HT1080 (cell line): ENCODE measurements at places on chromosomes 1 and 21.
A peak's percentile ranks its signal among the peaks of the same experiment; 100 is the strongest.

- DNase-seq, result no peak
Measured at GRCh38 chr1:231417513-231417912, 4.6 kb downstream of the EGLN1 start.

- DNase-seq, result no peak
Measured at GRCh38 chr1:6269720-6270400, 9.0 kb upstream of the GPR153 start.

- peak; percentile 30 for DNase-seq
Measured at GRCh38 chr1:216310776-216311175, 112.5 kb downstream of the USH2A start.

DNA sequence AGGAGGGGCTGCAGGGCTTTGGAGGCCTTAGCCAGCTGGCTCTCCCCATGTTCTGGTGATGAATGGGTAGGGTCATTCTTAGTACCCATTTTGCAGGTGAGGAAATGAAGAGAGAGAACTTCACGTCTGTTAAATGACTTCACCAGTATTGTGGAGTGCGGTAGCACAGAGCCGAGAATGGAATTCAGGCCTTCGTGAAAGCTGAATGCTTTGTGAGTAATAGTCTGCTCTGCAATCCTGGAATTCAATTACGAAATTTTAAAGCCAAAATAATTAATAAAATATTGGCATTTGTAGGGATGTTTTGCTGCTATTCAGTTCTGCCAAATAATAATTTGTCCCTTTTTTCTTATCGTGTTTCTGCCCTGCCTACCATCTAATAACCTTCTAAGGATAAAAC is 197.7 kb downstream of the GREM2 start:
- no peak for DNase-seq

DNA sequence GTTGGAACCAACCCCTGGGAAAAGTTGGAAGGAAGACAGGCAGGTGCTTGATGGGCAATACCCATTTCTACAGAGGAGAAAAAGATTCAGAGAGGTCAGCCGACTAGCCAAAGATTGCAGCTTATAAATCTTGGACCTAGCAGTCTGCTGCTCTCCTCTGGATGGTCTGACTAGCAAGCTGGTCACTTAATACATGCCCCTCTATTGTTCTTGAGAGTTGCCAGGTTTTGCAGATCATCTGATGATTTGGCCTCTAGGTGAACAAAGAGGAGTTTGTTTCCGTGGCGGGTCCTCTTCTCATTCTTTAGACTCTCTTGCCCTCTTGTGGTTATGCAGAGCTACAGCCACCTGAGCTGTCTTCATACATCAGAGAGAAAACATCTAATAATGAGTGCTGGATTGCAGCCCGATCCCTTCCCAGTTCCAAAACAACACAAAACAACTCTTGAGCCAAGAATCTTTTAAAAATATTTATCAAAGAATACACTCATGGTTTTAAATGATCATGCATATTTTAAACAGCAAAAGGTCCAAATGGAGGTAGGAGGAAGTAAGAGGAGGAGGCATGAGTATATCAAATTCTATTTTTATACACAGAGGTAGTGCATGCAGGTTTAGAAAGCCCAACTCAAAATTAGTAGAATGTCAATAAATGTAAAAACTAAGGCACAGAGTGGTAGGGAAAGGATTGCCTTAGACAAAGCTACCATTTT is 115.7 kb downstream of the SLC30A10 start:
- DNase-seq, result peak; percentile 82

- DNase-seq, result no peak
Measured at GRCh38 chr21:31992391-31992790, 119.6 kb downstream of the HUNK start.

DNA sequence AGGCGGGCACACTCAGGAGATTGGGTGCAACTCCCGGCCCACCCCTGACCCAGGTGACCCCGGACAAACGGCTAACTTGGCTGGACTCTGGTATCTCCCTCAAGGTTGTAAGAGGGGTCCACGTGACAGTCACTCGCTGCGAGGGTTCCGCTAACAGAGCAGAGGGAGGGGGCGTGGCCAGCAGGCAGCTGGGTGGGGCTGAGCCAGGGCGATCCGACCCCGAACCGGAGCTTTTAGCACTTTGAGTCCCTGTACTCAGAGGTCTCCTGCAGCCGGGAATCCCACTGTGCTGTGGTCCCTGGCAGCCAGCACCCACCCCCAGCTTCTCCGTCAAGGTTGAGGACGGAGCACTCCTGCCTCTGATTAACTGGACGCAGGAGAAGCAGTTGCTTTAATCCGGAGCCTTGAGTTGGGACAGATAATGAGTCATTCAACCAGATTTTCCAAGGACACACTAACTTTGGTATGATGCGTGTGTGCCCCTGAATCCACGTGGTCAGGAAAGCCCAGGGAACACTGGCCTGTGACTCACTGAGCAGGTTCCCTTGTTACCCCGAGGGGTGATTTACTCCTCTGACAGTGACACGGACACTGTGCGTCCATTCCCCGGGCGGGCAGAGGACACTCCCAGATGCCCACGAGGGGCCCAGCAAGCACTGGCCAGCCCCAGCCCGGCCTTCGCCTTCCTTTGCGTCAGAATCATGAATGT is 16.8 kb downstream of the TRPM2 start:
- DNase-seq, result peak; percentile 46

DNA sequence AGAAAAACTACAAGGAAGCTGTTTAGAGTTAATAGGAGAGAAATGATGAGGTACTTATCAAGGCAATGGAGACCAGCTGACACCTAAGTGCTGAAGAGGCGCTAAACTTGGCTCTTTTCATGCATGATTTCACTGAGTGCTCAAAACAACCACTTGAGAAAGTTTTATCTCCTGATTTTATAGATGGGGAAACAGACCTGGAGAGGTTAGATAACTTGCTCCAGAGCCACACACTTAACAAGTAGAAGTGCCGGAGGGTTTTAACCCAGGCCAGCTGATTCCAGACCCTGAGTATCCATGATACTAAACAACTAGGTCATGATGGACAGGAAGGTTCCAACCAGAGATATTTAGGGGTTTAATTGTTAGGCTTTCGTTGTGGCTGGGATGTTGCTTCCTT is 25.9 kb downstream of the UBE2U start:
- no peak for DNase-seq

DNA sequence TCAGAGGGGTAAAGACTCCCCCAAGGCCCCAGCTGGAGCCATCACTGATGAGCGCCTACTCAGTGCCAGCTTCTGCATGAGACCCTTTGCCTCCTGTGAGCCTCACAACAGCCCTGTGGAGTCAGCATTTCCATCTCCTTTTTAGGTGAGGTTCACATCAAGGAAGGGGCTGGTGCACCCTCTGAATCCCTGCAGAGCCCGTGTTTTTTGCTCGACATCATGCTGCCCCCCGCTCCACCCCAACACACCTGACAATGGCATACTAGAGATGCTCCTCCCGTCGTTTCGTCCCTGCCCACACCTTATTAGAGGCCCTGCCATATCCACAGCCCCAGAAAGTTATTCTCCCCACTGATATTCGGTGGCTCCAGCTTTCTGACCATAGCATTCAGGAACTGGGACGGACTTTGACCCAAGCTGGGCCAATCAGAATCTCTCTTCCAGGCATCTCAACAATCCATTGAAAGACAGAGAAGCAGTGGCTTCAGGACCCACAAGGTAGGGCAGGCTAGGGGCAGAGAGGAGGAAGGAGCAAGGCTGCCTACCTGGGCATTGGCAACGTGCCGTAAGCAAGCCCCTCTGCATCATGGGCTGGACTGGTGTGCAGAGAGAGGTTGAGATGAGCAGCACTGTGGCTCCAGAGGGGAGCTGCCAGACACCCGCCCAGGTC is 32.7 kb downstream of the EPHA10 start:
- no peak for DNase-seq

DNA sequence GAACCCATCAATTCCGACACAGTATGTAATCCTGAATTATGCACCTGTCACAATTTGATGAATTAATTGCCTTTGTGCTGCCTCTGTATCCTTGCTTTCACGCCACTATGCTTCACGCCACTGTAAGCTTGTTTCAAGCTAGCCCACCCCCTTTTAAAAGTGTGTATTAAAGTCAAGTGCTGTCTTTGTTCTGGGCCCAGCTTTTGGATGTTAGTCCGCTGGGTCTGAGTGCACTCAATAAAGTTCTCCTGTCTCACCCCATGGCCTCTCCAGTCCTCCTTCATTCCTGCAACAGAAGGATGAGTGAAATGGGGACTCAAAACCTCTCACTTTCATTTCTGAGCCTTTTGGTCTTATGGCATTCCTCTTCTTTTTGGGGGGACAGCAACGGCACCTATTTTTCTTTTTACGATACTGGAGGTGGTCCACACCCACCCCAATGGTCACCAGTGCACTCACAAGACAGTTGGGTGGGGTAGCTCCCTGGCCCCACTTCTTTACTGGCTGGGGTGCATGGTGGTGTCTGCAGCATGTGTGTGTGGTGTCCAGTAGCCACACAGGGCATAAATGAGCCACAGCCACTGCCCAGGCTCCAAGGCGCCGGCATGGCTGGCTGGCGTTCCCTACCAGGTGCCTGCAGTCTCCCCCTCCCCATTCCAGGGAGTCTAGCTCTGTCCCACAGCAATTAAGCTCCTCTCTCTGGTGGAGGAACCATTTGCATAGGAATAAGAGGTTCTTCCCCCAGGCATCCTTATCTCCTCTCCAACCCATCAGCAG is 1.8 kb downstream of the THEM4 start:
- no peak for DNase-seq

DNA sequence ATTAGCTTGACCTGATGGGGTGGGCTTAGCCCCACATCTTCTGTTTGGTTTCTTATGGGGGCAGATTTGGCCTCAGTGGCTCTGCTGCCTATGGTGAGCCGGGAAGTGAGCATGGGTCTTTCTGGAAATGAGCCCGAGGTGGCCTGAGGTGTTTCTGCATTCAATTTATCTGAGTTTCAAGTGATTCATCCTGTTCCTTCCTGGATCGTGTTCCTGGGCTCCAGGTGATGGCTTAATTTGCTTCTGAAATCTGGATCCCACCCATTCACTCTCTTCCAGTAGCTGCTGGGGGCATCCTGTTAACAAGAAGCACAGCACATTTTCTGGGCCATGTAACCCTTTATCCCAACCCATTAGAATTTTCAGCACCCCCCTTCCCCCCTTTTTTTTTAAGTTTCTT is 324.6 kb downstream of the CAMTA1 start:
- DNase-seq, result peak; percentile 44

DNA sequence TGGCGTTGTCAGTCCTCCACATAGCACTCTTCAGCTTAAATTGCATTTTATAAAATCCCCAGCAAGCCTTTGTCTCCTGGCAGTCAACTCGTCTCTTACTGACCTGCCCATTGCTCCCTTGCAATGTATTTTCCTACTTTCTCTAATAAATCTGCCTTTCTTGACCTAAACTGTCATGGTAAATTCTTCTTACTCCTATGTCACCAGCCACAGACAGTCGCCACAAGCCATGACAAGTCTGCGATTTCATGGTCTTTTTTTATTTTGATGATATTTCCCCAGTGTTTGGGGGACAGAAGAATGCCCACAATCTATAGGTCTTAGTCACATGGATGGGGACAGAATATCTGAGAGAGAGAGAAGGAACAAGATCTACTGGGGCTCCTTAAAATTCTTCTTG is 8.4 kb downstream of the IFNAR2 start:
- DNase-seq, result no peak
